ENCODE measurements at places on chromosomes 6 and 20. TPM values are rescaled to one million over a fixed set of nuclear protein-coding genes. Genes with fewer than 3 reads are reported as not detected.

Gene CENPB
- 42.3 TPM for total RNA-seq

Gene SLC32A1
- not detected for total RNA-seq

Gene FAM209B
- total RNA-seq = 1.5 TPM

GRCh38 chr20:21182832-21183563 lies 57.1 kb downstream of the KIZ start:
- H3K27me3 ChIP-seq = no peaks in the 10 kb centered on the region
- no peak overlapping the region for H3K27ac ChIP-seq

DNA sequence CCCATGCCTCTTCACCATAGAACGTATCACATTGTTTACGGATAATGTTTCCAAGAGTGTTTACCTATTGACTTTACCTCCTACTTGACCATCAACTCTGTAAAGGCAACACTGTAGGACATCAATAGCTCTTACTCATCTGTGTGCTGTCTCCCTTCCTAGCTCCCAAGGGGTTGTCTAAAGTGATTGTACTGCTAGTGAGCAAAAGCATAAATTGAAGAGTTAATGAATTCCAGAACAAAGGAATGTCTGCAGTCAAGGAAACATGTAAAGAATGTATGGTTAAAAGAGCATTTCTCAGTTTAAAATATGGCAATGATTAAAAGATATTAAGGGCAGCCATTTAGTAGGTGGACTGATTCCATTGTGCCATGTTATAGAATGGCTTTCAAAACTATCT lies 985.4 kb downstream of the TBC1D32 start:
- no peak for ATAC-seq
- peaks cover under 1% of the 10 kb centered on the region for H3K4me1 ChIP-seq
- no peak overlapping the region for H3K27ac ChIP-seq
- H3K27me3 ChIP-seq = no peaks in the 10 kb centered on the region

- H3K27me3 ChIP-seq = no peaks in the 10 kb centered on the region
- no peak overlapping the region for H3K27ac ChIP-seq
- H3K36me3 ChIP-seq = peaks cover 16% of the 10 kb centered on the region
Measured at GRCh38 chr6:21019614-21020013, 485.4 kb downstream of the CDKAL1 start.

DNA sequence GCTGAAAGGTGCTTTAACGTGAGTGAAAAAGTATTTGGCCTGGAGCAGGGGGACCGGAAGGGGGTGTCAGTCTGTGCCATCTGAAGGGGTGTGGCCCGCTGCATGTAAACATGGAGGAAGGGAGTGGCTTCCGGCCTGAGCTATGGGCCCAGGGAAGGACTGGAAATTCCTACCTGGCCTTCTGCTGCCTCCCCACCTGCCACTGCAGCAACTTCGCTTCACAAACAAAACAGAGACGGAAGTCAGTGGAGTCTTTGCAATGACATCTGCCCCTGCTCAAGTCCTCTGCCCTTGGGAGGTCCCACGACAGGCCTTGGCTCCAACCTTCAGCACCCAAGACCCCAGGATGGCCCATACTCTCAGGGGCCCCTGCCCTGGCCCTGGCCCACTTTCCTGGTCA lies 28.1 kb upstream of the FOXP4 start:
- H3K36me3 ChIP-seq = no peaks in the 10 kb centered on the region
- no peak overlapping the region for H3K27ac ChIP-seq
- no peak overlapping the region for H3K4me3 ChIP-seq
- ATAC-seq = no peak

- no peak for ATAC-seq
- H3K27me3 ChIP-seq = peaks cover 37% of the 10 kb centered on the region
- no peak overlapping the region for H3K4me3 ChIP-seq
- H3K36me3 ChIP-seq = no peaks in the 10 kb centered on the region
Measured at GRCh38 chr6:148192310-148192709, 150.3 kb upstream of the SASH1 start.

GRCh38 chr20:13322621-13323020 lies 101.5 kb downstream of the ISM1 start:
- ATAC-seq = peak; percentile 29
- H3K4me1 ChIP-seq = peaks cover 4% of the 10 kb centered on the region
- no peak overlapping the region for H3K27ac ChIP-seq
- H3K36me3 ChIP-seq = no peaks in the 10 kb centered on the region
